ENCODE measurements at places on chromosomes 7 and 10. TPM values are rescaled to one million over a fixed set of nuclear protein-coding genes. Genes with fewer than 3 reads are reported as not detected.

DNA sequence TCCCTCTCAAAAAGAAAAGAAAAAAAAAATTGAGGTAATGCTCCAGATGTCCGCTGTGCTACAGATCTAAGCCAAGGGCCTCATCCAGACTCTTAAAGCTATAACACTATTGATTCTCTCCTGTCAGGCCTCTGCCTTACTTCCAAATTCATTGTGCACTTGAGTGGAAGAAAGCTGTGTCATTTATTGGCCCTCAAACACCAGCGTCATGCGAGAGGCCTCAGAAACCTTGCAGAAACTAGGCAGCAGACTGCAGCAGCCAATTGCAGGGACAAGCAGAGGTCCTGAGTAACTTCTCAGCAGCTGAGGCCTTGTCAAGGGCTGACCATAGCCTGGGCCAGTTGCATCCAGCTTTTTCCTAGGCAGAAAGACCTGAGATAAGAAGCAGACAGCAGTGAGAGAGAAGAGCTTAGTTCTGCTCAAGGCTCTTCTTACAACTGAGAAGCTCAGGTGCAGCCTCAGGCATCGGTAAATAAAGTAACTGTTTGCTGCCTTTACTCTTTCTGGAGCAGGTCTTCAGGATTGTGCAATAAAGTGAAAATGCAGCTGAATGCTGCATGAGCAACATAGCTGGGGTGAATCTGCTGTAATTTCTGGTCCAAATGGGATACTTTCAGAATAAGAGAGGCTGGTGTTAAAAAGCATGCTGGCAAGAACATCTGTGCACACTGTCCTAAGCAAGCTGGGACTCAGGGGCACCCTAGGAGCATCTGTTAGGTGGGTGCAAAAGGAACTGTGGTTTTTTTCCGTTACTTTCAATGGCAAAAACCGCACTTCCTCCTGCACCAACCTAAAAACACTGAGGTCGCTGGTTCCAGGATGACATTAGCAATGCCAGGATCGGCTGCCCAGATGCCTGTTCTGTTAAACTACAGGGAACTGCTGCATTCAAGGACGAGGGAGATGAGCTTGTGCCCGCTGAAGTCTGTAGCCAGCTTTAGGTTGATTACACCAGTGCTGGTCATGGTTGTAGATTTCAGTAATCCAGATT is 181.8 kb upstream of the PFKP start:
- no peaks in the 10 kb centered on the region for H3K4me1 ChIP-seq
- no peaks in the 10 kb centered on the region for H3K27me3 ChIP-seq
- H3K27ac ChIP-seq: no peak overlapping the region
- H3K4me3 ChIP-seq: no peak overlapping the region
- DNase-seq: no peak

DNA sequence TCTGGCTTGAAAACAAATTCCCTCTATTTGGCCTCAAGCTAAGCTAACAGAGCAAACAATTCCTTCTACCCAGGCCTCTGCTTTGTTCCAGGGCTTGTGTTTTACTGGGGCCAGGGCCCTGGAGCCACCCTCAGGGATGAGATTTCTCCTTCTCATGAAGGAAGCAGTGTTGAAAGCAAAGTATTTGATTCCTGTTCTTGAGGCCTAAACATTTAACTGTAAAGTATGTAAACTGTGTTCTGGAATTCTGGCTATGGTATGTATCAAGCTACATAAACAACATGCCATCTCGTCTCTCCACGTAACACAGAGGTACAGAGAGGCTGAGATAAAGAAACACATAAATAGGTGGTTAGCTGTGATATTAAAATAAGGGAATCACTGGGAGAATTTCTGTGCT is 81.8 kb downstream of the HERPUD2 start:
- no peak overlapping the region for H3K4me3 ChIP-seq
- H3K4me1 ChIP-seq: no peaks in the 10 kb centered on the region
- no peaks in the 10 kb centered on the region for H3K27me3 ChIP-seq

GRCh38 chr10:100551196-100551595 is 15.5 kb downstream of the HIF1AN start:
- H3K27me3 ChIP-seq: no peaks in the 10 kb centered on the region
- no peaks in the 10 kb centered on the region for H3K4me1 ChIP-seq
- no peak overlapping the region for H3K4me3 ChIP-seq
- DNase-seq: no peak
- peaks cover 42% of the 10 kb centered on the region for H3K36me3 ChIP-seq

- H3K4me3 ChIP-seq: no peak overlapping the region
- H3K4me1 ChIP-seq: peaks cover 24% of the 10 kb centered on the region
- no peaks in the 10 kb centered on the region for H3K27me3 ChIP-seq
- H3K36me3 ChIP-seq: no peaks in the 10 kb centered on the region
- H3K27ac ChIP-seq: no peak overlapping the region
These were observed 14.9 kb downstream of the ARHGAP19 start for GRCh38 chr10:97277551-97277950.

GRCh38 chr10:69492746-69493462 is 41.6 kb downstream of the TSPAN15 start:
- H3K36me3 ChIP-seq: no peaks in the 10 kb centered on the region
- no peak overlapping the region for H3K27ac ChIP-seq
- H3K4me3 ChIP-seq: no peak overlapping the region

GRCh38 chr7:66731986-66732385 is 8.5 kb upstream of the RABGEF1 start:
- H3K4me1 ChIP-seq: no peaks in the 10 kb centered on the region
- H3K36me3 ChIP-seq: peaks cover 30% of the 10 kb centered on the region
- H3K27ac ChIP-seq: no peak overlapping the region
- no peaks in the 10 kb centered on the region for H3K27me3 ChIP-seq
- H3K4me3 ChIP-seq: no peak overlapping the region
- DNase-seq: no peak

DNA sequence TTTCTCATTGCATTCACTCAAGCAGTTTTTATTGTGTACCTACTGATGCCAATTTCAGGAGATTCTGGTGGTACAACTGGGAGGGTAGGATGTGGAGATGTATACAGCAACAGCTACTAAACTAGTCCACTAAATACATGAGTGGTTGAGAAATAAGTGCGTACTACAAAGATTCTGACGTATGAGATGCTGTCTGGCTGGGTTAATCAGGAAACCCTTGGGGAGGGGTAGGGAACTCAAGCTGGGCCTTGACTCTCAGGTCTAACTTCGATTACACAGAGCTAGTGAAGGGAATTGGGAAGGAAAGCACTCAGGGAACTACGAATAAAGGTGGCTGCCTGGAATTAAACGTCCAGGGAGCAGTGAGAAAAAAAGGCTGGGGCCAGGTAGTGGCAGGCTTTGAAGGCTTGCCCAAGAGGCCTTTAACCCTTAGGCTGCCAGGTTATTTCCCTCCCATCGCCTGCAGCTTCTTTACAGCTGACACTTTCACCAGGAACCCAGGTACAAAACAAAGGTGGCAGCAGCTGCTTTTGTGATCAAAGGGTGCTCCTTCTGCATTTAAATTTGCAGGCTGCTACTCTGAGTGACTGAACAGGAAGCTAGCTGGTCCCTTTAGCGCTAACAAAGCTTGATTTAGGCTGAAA is 3.2 kb downstream of the MMS19 start:
- H3K4me3 ChIP-seq: no peak overlapping the region
- DNase-seq: peak; percentile 69
- no peaks in the 10 kb centered on the region for H3K27me3 ChIP-seq
- H3K36me3 ChIP-seq: no peaks in the 10 kb centered on the region
- H3K27ac ChIP-seq: peak overlapping the region; percentile 32
- H3K4me1 ChIP-seq: peaks cover 31% of the 10 kb centered on the region

- no peaks in the 10 kb centered on the region for H3K27me3 ChIP-seq
- H3K4me1 ChIP-seq: peaks cover 24% of the 10 kb centered on the region
- DNase-seq: no peak
- H3K4me3 ChIP-seq: no peak overlapping the region
- H3K36me3 ChIP-seq: no peaks in the 10 kb centered on the region
These were observed 315.6 kb upstream of the KCND2 start for GRCh38 chr7:119957335-119957734.

- H3K27ac ChIP-seq: no peak overlapping the region
- H3K36me3 ChIP-seq: no peaks in the 10 kb centered on the region
- H3K4me1 ChIP-seq: no peaks in the 10 kb centered on the region
- no peaks in the 10 kb centered on the region for H3K27me3 ChIP-seq
These were observed 49.2 kb downstream of the HERPUD2 start for GRCh38 chr7:35645691-35646090.

GRCh38 chr7:93006480-93007095 is 111.2 kb downstream of the SAMD9 start:
- peaks cover 6% of the 10 kb centered on the region for H3K4me1 ChIP-seq
- no peak for DNase-seq
- no peaks in the 10 kb centered on the region for H3K27me3 ChIP-seq
- no peak overlapping the region for H3K4me3 ChIP-seq

DNA sequence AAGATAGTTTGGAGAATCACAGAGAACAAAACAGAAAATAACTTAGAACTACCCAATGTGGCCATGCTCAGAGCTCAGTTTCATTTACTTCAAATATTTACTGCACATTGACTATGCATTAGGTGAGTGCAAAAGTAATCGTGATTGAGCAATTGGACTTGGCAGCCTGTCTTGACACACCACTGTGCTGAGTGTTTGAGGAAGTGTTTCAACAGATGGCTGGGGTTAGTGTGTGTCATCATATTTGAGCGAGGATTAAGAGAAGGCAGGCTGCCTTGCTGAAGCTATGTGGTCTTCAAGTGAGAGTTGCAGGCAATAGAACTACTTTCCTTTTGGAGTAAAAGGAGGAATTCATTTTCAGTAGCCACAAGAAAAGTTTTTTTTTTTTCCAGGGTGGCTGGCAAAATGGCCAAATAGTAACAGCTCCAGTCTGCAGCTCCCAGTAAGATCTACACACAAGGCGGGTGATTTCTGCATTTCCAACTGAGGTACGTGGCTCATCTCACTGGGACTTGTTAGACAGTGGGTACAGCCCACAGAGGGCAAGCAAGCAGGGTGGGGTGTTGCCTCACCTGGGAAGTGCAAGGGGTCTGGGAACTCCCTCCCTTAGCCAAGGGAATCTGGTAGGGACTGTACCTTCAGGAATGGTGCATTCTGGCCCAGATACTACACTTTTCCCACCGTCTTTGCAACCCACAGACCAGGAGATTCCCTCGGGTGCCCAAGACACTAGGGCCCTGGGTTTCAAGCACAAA is 37.6 kb downstream of the AKR1C4 start:
- peak; percentile 61 for DNase-seq
- H3K27me3 ChIP-seq: peaks cover 5% of the 10 kb centered on the region
- no peak overlapping the region for H3K27ac ChIP-seq
- H3K36me3 ChIP-seq: no peaks in the 10 kb centered on the region
- no peaks in the 10 kb centered on the region for H3K4me1 ChIP-seq

DNA sequence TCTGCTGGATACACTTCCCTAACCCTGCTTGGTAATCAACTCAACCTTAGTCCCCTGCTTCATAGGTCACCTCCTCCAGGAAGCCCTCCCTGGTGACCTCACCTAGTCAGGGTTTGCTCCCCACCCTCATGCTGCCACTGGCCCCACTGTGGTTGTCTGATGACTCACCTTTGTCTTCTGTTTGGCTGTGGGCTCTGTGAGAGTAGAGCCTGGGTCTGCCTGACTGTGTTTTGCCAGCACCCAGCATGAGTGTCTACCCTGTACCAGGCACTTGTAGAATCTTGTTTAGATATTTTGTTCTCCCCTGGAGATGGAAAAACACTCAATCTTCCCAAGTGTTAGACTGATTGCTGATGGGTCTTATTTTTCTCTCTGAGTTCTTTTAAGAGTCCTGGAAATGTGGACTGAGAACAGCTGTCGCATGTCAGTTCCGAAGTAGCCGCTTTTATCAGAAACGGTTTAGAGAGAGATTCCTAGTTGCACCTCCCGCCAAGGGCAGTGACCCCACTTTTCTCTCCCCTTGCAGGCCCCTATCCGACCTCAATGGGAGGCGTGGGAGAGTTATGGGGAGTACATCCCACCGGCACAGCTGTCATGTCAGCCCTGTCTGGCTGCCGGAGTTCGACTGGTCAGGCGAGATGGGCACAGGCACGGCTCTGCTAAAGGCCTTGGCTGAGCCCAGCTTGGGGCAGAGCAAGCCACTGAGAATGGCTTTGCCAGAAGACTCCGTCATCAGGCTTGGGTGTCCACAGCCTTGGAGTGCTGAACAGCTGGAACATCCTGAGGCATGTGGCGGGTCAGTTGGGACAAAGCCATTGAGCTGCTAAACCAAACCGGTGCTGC is 134.3 kb downstream of the GRK5 start:
- no peak overlapping the region for H3K4me3 ChIP-seq
- peak; percentile 95 for DNase-seq
- H3K4me1 ChIP-seq: peaks cover 5% of the 10 kb centered on the region

GRCh38 chr10:76382381-76382851 is 951.0 kb downstream of the LRMDA start:
- H3K4me1 ChIP-seq: peaks cover 17% of the 10 kb centered on the region
- no peak overlapping the region for H3K4me3 ChIP-seq
- H3K36me3 ChIP-seq: no peaks in the 10 kb centered on the region
- peak; percentile 78 for DNase-seq
- peak overlapping the region; percentile 23 for H3K27ac ChIP-seq
- H3K27me3 ChIP-seq: no peaks in the 10 kb centered on the region

- H3K4me1 ChIP-seq: peaks cover 19% of the 10 kb centered on the region
- no peaks in the 10 kb centered on the region for H3K36me3 ChIP-seq
- no peak overlapping the region for H3K4me3 ChIP-seq
- no peak for DNase-seq
- H3K27me3 ChIP-seq: no peaks in the 10 kb centered on the region
These were observed 76.1 kb upstream of the DUSP5 start for GRCh38 chr10:110421512-110422138.

GRCh38 chr7:70472601-70473237 is 659.2 kb upstream of the GALNT17 start:
- H3K4me3 ChIP-seq: no peak overlapping the region
- DNase-seq: no peak
- H3K27me3 ChIP-seq: no peaks in the 10 kb centered on the region
- H3K27ac ChIP-seq: no peak overlapping the region
- no peaks in the 10 kb centered on the region for H3K4me1 ChIP-seq

GRCh38 chr7:77799078-77799964 is 748 bp downstream of the PHTF2 start:
- H3K27me3 ChIP-seq: no peaks in the 10 kb centered on the region
- H3K36me3 ChIP-seq: no peaks in the 10 kb centered on the region
- H3K4me3 ChIP-seq: peak overlapping the region; percentile 95
- H3K4me1 ChIP-seq: peaks cover 21% of the 10 kb centered on the region

GRCh38 chr7:158741294-158741666 is 36.7 kb upstream of the NCAPG2 start:
- peaks cover 53% of the 10 kb centered on the region for H3K36me3 ChIP-seq
- peaks cover 23% of the 10 kb centered on the region for H3K4me1 ChIP-seq
- no peak overlapping the region for H3K4me3 ChIP-seq
- H3K27ac ChIP-seq: peak overlapping the region; percentile 79

Gene TAS2R41
- total RNA-seq: not detected

Gene PRLHR
- total RNA-seq: not detected

Gene ZNF248
- 9.1 TPM for total RNA-seq

Gene VAX1
- not detected for total RNA-seq

Gene TRIL
- total RNA-seq: 0.29 TPM

Gene ZNF488
- total RNA-seq: 0.29 TPM
